ENCODE measurements at places on chromosomes 5 and 9.
A peak's percentile ranks its signal among the peaks of the same experiment; 100 is the strongest.

DNA sequence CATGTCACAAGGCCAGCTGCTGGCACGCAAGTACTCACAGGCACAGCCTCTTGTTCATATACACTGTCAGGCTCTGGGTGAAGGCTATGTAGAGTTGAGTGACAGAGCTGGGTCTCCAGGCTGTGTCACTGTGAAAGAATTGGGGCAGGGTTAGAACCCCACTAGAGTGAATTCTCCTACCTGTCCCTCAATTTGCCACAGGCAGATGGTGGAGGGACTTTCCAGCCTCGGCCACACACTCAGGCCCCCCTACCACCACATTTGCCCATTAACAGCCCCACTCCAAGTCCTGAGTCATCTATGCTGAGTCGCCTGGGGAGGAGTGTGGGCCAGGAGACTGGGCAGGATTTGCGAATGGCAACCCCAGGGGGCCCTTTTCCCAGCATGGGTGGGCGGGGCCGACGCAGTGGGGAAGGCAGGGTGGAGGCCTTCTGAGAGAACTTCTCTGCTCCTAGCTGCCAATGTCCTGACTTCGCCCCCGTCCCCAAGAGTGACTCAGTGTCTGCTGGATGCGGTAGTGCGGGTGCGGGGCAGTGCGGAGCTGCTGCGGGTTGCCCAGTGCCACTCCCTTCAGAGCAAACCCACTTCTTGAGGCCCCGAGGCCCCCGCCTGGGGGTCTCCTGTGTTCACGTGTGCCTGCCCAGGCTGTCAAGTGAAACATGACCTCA lies 50.3 kb upstream of the PSD2 start:
- DNase-seq: no peak

- no peak for DNase-seq
These were observed 22.2 kb downstream of the LRSAM1 start for GRCh38 chr9:127473501-127473900.

GRCh38 chr9:6907772-6908381 lies 150.1 kb downstream of the KDM4C start:
- DNase-seq: no peak

- DNase-seq: no peak
These were observed 399 bp downstream of the NDUFA2 start for GRCh38 chr5:140647042-140647419.

- no peak for DNase-seq
These were observed 35.2 kb downstream of the INSYN2B start for GRCh38 chr5:169944922-169945680.

DNA sequence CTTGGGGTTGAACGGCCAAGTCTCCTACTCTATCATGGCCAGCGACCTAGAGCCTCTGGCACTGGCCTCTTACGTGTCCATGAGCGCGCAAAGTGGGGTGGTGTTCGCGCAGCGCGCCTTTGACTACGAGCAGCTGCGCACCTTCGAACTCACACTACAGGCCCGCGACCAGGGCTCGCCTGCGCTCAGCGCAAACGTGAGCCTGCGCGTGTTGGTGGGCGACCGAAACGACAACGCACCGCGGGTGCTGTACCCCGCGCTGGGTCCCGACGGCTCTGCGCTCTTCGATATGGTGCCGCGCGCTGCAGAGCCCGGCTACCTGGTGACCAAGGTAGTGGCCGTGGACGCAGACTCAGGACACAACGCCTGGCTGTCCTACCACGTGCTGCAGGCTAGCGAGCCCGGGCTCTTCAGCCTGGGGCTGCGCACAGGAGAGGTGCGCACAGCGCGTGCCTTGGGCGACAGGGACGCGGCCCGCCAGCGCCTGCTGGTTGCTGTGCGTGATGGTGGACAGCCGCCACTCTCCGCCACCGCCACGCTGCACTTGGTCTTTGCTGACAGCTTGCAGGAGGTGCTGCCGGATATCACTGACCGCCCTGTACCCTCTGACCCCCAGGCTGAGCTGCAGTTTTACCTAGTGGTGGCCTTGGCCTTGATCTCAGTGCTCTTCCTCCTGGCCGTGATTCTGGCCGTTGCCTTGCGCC lies 2.0 kb downstream of the PCDHGB5 start:
- DNase-seq: no peak

GRCh38 chr5:177310757-177311391 lies 824 bp downstream of the MXD3 start:
- no peak for DNase-seq

- DNase-seq: no peak
These were observed 16.1 kb upstream of the DRD1 start for GRCh38 chr5:175460126-175460525.

DNA sequence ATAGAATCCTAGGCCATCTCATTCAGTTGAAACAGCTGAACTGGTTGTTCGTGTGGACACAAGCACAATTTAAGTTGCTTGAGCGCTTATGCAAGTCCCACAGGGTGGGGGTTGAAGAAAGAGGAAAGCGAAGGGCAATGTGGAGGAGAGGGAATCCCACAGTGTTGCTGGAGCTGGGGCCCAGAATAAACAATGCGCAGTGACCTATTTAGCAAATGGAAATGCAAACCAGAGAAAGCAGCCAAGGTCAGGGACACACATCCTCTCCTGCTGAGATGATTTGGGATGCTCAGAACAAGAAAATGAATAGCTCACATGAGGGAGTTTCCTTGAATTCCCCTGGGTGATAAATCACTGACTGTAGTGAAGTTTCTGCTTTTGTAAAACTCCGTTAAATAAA lies 838.3 kb downstream of the TLE4 start:
- peak; percentile 72 for DNase-seq

GRCh38 chr9:108136656-108137055 lies 647.1 kb upstream of the KLF4 start:
- no peak for DNase-seq

- DNase-seq: no peak
These were observed 132.6 kb upstream of the ITGA1 start for GRCh38 chr5:52655163-52655562.

DNA sequence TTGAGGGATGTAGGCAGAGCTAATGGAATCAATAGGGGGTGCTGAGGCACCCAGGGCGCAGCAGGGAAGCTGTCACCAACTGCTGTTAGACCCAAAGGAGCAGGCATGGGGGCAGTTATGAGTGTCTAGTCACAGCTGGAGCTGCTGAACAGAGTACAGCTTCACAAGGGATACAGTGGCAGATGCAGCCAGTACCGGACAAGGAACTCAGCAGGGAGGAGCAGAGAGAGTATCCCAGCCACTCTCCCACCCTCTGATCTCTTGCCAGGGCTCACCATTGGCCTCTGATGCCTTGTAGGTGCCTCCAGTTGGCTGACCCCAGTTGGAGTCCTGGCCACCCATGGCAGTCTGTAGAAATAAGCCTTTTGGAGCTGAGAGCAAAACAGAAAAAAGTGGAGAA lies 42.6 kb upstream of the HSPB3 start:
- DNase-seq: no peak

DNA sequence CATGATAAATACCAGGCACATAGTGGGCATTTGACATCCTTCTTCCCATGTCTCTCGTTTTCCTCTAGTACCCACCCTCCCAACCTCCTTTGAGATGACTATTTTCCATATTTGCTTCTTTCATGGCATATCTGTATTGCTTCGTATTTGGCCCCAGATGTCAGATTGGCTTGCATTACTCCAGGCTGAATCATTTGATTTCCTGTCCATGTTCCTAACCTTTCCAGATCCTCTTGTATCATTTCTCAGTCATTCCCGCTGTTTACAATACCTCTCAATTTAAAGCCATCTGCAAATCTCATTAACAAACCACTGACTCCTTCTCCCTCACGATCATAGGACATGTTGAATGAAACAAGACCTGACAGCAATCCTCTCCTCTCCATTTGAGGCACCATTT lies 19.9 kb downstream of the MTX3 start:
- DNase-seq: no peak

DNA sequence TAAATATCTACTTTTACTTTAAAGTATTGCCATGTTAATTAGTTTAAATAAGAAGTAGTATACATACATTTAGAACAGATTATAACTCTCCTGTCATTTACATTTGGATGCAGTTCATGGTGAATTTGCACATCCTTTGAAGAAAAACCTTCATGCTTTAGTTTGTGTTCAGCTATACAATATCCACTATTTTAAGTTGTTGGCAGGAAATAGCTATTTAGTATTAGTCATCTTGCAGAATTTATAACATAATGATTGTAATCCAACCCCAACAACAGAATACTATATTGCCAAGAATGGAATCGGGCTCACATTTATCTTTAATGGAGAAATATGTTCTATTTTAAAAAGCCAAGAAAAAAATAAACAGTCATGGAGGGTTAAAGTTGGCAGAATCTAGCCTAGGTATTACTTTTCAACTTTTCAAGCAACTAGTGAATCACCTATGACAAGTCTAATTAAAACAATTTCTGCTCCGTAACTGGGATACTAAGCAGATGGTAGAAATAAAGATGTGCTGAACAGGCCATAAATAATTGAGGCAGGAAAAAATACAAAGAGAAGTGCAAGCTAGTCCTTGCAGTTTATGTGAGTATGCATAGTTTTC lies 1170.6 kb upstream of the NUDT12 start:
- DNase-seq: no peak

DNA sequence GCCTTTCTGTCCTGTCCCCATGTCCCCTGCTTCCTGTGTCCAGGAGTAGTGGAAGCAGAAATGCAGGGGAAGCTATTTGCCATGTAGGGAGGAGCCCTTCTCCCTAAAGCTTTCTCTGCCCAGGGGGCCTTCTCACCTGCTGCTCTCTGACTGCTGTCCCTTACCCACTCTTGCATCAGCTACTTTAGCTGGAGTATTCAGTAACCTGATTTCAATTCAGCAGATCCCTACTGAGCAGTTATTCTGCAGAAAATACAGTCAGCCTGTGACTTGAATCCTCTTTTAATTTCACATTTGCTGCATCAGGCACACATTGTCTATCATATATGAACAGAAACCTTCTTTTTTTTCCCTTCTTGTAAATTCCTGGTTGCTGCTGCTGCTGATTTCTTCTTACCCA lies 90.4 kb downstream of the MVB12B start:
- no peak for DNase-seq

DNA sequence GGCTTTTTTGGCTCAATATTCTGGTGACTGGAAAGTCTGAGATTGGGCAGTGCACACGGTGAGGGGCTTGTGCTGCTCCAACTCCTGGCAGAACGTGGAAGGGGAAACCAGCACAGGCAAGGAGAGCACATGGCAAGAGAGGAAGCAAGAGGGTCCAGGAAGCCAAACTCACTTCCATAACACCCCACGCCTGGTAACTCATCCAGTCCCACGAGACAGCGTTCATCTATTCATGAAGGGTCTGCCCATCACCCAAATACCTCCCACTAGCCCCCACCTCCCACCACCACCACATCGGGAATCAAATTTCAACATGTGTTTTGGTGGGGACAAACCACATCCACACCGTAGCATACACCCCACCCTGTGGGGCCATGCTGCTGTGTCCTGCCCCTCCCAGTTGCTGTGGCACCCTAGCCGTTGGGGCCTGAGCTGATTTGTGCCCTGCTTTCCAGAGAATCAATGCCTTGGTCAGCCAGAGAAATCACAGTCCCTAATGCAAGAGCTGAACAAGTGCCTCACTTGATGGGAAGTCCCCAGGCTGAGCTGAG lies 27.3 kb downstream of the PROP1 start:
- DNase-seq: no peak

DNA sequence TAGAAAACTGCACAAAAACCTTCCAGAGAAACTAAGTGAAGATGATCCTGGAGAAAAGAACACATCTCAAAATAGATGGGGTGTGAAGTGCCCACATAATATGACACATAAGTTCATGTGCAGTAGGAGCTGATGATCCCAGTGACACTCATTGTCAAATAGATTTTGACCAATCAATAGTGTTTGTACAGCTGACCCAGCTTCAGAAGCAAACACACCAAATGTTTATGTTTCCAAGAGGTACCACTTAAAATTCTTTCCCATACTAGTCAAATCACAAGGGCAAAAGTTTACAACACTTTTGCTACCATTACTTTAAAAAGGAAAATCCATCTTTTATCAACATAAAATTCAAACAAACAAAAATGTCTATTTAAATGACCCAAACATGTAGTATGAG lies 175.0 kb downstream of the MLLT3 start:
- no peak for DNase-seq

GRCh38 chr5:116442095-116442534 lies 132.5 kb downstream of the SEMA6A start:
- peak; percentile 11 for DNase-seq

DNA sequence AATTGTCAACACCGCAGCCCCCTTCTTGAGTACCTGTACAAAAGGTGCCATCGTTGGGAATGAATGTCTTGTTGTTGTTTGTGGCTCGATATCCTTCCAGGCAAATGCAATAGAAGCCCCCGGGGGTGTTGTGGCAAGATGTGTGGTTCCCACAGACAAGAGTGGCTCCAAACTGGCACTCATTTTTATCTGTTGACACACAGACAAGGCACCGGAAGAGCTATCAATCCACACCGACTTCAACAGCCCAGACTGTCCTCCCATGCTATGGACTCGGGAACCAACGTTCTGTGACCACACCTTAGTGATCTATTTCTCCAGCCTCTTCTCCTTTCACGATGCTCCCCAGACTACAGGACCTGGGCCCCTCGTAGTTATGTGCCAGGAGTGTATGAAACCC lies 25.9 kb downstream of the SUSD1 start:
- DNase-seq: no peak

DNA sequence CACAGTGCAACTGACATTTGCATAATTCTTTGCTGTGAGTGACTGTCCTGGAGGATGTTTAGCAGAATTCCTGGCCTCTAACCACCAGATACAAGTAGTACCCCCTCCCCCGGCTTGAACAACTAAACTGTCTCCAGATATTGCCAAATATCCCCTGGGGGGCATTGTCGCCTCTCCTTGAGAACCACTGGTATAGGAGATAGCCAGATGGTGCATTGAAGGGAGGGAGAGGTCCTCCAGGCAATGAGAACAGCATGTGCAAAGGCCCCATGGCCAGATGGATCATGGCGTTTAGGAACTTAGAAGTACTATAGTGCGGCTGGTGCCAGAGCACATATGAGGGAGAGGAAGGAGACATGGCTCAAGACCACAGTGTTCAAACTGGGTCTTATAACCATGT lies 18.9 kb upstream of the ORM1 start:
- no peak for DNase-seq

GRCh38 chr5:55645304-55645703 lies 66.8 kb downstream of the SLC38A9 start:
- DNase-seq: no peak

DNA sequence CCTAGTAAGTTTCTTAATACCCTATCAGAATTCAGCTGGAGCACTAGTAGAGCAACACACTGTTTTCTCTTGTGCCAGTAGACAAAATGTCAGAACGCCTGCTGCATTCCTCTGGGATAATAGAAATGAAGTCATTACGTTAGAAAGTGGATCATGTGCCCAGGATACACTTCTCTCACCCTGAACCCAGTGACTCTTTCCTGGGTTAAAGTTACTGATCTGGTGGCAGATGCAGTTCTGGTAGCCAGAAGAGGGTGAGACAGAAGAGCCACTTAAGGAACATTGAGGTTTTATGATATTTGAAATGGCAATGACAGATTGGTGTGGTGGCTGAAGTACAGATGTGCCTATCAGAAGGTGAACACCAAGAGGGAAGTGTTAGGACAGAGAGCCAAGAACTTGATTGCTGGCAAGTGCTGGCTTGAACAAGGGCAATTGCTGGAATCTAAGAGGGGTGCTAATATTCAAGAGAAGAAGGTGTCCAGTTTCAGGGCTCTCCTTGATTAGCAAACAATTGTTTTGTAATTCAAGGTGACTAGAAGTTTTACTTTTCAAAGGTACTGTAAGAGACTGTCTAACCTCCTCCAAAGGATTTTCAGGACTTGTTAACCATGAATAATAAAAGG lies 93.7 kb upstream of the ERBIN start:
- no peak for DNase-seq

All from iPS DF 6.9 (cell line).